ENCODE measurements at places on chromosomes 12 and 14.

DNA sequence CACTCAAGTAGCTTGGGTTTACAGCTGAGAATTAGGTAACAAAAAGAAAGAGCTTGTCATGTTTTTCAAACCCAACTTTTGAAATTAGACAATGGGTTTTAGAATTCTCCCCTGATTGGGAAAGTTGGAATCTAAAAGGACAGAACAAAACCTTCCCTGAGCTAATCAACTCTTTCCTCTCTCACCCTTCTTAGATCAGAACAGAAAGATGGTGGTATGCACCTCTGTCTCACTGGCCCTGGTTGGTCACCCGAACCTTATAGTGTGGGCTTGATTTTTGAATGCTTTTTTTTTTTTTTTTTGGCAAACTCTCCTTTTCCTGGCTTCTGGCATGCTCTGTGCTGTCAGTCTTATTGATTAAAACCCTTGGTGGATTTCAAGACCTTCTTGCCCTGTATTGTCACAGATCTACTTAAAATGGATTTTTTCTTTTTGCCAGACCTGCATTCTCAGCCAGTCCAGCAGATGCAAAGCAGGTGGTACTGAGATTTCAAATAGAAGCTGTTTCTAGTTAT lies 251.1 kb upstream of the RMST start:
- no peak for DNase-seq

- DNase-seq = no peak
Measured at GRCh38 chr12:114275932-114276785, 129.8 kb downstream of the TBX5 start.

- no peak for DNase-seq
Measured at GRCh38 chr14:45242706-45243105, 10.3 kb downstream of the MIS18BP1 start.

GRCh38 chr12:104697186-104697585 lies 240.4 kb downstream of the CHST11 start:
- DNase-seq = no peak

DNA sequence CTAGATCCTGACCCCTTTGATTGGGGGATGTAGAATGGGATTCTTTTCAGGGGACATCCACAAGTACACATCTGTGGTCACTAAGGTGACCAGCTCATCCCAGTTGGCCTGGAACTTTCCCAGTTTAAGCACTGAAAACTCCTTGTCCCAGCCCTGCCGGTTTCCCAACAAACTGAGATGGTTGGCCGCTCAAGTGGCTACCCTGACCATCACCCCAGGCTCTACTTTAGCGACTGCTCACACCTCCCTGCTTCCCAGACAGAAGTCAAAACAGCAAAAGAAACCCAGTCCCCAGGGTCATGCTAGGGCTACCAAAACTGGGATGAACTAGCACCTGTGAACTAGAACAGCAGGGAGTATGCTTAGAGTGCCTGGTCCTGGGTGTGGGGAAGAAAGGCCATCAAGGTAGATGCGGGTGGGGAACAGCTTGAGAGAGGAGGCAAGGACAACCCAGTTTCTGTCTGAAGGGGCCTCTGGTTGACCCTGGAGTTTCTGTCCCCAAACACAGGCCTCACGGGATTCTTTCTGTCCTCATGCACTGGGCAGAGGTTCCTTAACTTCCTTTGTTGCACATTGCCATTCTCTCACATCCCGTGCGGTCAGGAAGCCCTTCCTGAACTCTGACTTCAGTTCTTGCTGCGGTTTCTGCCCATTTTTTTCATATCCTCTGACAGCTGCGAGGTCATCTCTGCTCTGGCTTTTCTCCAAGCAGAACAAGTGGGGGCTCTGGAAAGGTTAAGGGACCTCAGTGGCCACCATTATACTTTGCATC lies 1.6 kb downstream of the LTB4R start:
- DNase-seq = no peak

DNA sequence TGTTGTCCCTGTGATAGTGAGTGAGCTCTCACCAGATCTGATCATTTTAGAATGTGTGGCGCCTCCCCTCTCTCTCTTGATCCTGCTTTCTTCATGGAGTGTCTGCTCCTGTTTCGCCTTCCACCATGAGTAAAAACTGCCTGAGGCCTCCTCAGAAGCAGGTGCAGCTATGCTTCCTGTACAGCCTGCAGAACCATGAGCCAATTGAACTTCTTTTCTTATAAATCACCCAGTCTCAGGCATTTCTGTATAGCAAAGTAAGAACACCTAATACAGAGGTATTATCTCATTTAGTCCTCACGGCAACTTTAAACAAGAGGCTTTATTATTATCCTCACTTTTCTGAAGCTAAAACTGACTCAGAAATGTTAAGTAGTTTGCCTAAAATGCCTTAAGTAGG lies 81.3 kb upstream of the BTG1 start:
- no peak for DNase-seq

DNA sequence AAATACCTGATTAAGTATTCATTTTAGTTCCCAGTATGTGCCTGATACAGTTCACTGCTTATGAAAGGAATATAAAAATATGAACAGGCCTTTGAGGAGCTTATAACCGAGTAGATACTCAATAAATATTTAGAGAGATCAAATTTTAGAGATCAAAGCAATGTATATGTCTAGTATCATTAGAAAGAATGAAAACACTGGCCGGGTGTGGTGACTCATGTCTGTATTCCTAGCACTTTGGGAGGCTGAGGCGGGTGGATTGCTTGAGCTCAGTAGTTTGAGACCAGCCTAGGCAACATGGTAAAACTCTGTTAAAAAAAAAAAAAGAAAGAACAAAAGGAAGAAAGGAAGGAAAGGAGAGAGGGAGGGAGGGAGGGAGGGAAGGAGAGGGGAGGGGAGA lies 113.2 kb upstream of the EEA1 start:
- DNase-seq = no peak

DNA sequence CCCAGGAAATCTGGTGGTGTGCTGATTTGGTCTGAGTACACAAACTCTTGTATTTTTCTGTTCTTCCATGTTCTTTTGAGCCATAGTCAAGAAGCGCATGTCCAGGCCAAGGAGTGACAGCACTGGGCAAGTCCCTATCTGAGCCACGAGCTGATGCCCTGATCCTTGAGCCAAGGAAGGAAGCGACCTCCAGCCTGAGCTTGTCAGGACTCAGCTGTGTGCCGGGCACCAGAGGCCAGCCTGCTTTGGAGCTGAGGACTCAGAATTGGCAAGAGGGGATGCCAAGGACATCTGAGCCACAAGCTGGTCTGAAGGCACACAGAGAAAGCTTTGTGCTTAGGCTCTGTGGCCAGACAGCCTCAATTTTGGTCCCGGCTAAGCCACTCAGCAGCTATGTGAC lies 52.6 kb downstream of the GALNT16 start:
- no peak for DNase-seq

DNA sequence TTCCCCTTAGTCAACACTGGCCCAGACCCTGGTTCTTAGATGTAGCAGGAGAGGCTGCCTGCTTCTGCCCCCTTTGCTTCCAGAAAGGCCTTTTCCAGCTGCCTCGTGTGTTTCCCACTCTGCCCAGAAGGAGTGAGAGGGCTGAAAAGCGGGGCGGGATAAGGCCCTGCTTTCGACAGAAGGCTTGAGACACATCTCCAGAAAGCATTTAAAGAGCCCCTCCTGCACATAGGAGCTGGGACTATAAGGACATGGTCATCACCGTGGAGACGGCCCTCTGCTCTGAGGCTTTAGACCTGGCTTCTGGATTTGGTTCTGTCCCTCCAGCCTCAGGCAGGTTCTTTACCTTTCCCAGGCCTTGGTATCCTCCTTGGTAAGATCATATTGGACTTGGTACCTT lies 11.9 kb downstream of the CALM1 start:
- no peak for DNase-seq

Measured in stimulated activated CD8-positive, alpha-beta memory T cell treated with anti-CD3 and anti-CD28 coated beads, Interleukin-7, amount 100 ng/mL, for 4 hours (primary cell).